Activated T-cell treated with anti-CD3 and anti-CD28 coated beads, Interleukin-2, amount 50 U/mL, for 48 hours (primary cell): ENCODE measurements at places on chromosomes 12 and 14.
A peak's percentile ranks its signal among the peaks of the same experiment; 100 is the strongest.

DNA sequence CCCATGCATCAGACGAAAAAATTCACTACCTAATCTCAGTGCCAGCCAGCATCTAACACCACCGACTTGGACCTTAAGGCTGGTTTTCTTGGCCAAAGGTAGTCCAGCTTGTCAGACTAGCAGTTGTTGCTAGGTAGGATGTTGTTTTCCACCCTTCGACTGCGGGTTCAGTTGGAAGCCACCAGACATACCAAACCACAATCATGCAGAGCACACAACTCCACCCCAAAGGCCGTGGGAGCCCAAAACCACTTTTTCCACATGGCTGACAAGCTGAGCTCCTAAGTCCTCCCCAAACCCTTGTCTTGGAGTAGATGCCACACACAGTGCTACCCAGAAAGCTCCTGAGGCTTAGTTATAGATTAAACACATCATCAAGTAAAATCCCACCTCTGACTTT lies 46.8 kb downstream of the LRIG3 start:
- DNase-seq: no peak

DNA sequence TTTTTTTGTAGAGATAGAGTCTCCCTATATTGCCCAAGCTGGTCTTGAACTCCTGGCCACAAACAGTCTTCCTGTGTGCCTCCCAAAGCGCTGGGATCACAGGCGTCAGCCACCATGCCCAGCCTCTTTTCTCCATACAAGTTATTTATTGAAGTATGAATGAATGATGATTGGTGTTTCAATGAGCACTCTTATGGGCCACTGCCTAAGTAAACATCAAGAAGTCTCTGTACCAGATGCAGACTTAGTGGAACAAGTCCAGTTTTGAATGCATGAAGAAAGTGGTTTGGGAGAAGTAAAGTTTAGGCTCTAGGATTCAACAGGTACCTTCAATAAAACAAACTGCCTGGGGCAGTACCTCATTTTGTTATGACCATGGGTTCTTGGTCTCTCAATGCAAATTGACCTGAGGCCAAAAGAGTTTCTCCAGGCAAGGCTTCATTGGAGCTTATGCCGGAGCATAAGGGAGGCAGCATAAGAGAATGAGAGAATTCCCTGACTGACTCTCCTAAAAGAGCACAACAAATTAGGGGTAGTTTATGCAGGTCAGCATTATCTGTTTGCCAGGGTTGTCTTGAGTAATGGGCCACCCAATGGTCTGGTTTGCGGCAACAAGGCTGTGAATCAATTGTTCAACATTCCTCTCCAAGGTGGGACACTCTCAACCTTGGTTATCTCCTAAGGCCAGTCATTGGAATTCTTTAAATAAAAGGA lies 1.1 kb upstream of the GMFB start:
- DNase-seq: no peak

GRCh38 chr14:61171727-61172126 lies 109.4 kb downstream of the TMEM30B start:
- no peak for DNase-seq

DNA sequence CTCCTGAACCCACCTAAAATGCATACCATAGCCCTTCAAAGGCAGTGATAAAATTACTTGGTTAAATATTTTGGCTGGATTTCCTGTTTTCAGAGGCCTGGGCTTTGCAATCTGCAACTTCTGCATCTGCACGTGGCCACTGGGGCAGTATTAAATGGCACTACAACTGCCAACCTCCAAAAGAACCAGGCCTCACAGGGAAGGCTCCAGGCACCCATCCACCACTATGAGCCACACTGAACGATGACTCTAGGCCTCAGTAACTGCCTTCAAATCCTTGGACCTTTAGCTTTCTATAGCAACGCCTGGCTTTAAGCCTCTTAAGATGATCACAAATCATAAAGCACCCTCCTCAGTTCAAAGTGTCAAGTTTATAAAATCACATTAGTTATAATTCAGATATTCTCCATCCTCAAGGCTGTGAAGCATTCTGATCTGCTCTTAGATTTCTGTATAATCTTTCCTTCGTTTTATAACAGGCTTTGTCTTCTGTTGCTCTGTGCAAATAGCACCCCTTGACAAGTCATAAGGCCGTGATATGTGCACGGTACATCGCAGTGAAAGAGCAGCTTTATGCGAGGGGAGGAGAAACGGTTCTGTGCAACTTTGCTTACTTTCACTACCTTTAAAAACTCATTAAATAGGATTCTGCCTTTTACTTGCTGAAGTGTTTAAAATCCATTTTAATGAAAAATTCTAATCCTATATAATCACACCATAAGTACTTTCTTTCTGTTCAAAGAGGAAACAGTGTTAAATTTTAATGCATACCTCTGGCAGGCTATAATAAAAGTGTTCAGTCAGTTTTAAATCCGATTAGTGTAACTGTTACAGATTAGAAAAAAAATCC lies 196.4 kb upstream of the G2E3 start:
- DNase-seq: no peak

DNA sequence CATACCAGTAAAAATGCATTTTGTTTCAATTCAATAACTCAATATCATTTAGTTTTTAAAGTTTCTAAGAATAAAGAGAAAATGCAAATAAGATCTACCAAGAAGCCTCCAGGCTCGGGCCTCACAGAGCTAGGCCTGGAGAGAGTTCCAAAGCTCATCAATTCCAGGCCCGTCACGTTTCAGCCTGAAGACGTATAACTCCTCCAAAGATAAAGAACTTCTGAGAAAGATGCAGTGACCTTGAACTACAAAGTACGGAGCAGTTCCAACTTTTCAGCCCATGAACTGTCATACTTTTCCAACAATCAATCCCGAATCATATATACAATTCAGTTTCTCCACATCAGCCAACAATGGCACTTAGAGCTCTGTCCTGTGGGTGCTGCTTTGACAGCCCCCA lies 17.8 kb downstream of the CORO1C start:
- DNase-seq: no peak

GRCh38 chr12:4908684-4909409 lies 858 bp upstream of the KCNA1 start:
- DNase-seq: peak; percentile 38

DNA sequence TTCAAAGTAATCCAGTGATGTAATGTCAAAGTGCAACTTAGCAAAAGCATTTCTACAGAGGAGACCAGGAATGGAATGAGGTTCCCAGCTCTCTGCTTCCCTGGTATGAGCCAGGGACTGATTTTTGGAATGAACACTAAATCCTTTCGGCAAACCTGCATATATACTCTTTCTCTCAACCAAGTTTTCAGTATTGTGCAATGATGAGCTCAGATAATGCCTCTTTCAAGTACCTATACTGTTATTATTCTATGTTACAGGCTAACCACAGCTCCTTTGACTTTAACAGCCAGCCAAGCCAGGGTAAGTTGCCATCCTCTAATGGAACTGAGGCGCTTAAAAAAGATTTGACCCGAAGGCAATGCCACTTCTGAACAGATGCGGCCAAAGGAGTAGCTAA lies 104.9 kb upstream of the FSCB start:
- no peak for DNase-seq

- no peak for DNase-seq
Measured at GRCh38 chr12:64706306-64706705, 52.9 kb downstream of the GNS start.

DNA sequence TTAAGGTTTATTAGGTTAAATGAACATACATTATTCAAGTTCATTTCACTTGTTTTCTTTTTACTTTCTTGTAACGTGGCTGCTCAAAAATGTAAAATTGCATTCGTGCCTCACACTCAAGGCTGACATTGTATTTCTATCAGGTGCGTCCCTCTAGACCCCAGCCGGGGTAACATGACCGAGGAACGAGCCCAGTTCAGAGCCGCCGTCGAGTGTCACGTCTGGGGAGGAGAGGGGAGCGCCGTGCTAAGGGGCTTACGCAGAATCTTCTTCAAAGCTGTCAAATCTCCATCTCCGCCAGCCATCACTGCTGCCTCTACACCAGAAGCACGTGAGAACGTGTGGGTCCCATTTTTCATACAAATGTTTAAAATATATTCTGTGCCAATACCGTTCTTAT lies 170.6 kb downstream of the RIMBP2 start:
- DNase-seq: no peak

DNA sequence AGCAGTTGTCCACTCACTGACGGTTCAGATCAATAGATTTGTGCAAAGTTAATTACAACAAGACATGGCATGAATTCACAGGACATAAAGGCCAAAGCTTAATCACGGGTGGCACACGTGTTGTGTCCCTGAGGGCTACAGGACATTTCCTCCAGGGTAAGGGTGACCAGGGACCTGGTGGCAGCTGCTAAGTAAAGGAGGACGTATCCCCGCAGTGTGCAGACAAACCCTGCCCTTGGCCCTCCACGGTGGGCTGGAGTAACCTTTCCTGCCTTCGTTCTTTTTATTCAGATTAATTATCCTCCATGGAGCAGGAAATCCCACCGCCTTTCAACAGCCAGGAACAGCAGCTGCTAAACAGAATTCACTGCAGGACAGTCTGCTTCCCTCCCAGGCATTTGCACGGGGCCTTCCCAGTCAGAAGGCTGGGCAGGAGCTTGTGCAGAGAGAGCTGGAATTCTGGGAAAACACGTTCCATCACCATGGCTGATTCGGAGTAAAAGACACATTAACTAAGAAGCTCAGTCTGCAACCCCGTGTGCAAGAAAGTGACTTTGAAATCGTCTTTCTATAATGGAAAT lies 289.9 kb upstream of the SFSWAP start:
- no peak for DNase-seq
